ENCODE measurements at places on chromosomes 11 and 22.

DNA sequence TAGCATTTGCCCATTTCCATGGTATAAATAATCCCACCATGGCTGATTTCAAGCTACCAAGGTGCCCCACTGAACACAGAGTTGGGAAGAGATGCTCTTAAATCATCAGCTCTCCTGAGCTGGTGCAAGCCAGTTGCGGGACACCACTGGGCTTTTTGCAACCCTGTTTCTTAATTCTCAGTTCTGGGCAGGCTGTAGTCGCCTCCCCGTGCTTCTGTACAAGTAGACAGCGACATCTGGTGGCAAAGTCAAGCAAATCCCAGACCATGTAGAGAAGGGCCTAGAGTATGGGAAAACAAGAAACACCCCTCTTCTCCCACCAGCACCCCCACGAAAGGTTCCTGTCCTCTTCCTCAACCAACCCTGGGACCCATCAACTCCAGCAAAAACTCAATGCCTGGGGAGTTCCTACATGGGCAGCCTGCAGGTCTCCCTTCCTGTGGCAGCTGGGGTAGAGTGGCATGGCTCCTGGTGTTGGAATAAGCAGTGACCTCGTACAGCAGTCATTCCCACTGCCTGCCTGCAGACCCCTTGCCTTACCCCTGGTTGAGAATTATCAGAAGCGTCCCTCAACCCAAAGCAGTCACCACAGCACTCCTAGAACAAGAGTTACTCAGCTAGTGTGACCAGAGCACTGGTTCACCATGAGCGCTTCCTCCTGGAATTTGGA lies 68.4 kb downstream of the IGLL5 start:
- peak; percentile 63 for DNase-seq

- no peak for DNase-seq
Measured at GRCh38 chr11:35615921-35616900, 2.0 kb upstream of the FJX1 start.

DNA sequence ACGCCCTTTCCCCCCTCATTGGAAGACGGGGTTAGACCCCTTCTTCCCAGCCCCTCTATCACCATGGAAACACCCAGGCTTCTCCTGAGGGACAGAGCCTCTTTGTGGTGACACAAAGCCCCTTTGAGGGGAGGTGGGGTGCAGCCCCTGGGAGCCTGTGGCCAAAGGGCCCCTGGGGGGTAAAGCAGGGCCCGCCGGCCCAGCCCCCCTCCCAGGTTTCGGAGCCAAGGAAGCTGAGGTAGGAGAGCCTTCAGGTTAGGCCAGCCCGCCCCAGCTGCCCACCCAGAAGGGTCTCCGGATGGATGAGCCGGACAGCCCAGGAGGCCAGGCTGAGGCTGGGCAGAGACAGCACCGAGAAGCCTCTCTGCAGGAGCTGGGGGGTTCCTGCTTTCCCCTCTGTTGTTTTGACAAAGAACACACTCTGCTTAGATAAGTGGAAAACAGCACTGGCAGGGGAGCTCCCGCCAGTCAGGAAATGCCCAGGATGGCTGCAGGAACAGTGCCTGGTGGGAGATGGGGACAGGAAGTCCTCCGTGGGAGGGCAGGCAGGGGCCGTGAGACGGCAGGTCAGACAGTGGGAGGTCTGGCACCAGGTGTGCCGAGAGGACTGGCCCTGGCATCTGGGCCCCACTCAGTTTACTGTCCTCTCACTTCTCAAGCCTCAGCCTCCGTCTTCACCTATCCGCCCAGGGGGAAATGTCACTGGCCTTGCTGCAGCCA lies 18.2 kb downstream of the ARVCF start:
- no peak for DNase-seq

DNA sequence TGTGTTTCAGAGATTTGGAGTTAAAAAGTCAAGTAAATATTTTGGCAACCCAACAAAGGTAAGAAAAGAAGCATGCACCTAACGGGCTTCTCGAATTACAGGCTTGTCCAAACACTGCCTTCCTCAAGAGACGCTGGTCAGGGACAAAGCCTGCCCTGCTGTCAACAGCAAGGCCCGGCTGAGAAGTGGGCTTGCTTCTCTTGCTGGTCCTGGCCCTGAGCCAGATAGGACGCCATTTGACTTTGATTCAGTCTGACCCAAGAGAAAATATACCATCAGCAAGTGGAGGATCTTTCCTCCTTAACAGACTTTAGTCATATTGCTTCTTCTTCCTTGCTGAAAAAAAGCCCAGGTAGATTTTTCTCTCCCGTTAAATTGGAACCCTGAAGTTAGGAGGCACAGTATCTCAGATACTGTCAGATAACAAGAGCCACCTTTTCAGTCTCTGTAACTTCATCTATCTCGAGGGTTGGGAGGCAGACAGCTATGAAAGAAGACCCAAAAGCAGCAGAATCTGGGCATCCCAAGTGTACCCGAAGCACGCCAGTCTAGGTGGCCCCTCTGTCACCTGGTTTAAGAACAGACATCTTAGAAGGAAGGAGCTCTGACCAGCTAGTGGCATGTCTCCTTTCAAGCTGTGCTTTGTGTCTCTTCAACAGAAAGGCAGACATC lies 57.5 kb downstream of the C22orf31 start:
- DNase-seq, result no peak
